RKO (cell line): ENCODE measurements at places on chromosomes 2 and 18.

DNA sequence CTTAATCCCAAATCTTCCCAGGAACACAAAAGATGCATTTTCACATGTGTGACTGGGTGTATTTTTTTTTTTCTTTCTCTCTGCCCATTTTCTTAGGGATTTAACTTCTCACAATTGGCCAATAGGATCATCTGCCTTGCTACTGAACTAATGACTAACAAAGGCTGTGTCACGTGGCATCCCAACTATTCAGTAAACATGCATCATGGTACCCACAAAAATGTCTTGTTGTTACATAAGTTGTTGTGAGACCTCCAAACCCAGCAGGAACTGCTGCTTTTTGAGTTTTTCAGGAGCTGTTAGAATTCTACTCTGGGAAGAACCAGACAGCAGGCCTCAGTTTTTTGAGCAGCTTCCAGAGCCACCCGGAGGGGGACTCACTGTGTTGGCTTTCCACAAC lies 31.9 kb downstream of the GAD1 start:
- DNase-seq, result peak; percentile 65

DNA sequence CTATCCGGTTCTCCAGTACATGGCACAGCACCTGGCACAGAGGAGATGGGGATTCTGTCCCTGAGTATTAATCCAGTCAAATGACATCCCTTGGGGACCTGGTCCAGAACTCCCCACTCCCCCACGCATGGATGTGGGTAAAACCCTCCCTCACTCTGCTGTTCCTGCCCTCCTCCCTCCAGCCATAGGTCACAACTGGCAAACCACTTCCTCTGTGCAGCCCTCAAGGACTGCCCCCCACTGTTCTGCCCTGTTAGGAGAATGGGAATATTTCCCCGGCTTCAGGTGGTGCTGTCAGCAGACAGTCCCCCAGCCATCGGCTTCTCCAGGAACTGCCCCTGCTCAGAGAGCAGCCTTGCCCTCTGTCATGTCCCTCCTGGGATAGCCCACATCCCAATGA lies 1.5 kb upstream of the TFCP2L1 start:
- no peak for DNase-seq

DNA sequence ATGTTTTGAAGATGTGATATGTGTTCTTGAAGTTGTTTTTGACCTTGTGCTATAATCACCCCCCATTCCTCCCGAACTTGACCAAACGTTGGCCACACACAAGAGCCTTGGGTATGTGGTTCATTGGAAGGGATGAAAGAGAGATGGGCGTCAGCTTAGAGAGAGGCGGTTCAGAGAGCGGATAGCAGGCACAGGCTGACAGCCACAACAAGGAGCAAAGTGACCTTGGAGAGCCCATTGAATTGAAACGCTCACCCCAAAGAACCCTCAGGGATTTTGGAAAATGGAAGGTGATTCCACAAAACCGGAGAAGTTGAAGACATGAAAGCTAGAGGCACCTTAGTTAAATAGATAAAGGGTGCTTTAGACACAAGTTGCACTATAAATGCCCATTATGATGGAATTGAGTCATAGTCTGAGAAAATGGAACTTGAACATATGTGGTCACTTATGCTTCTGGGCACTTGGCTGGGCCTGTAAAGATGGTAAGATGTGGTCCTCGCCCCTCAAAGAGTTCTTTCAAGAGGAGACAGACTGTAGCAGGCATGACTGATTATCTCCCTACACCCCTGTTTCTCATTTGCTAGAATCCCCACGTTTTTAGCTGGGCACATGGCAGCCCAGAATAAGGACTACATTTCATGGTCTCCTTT lies 188.5 kb upstream of the HAAO start:
- DNase-seq, result no peak

GRCh38 chr18:7616661-7617060 lies 49.5 kb downstream of the PTPRM start:
- DNase-seq, result no peak

- DNase-seq, result no peak
Observed at GRCh38 chr2:57908736-57909161, 137.9 kb upstream of the VRK2 start.

DNA sequence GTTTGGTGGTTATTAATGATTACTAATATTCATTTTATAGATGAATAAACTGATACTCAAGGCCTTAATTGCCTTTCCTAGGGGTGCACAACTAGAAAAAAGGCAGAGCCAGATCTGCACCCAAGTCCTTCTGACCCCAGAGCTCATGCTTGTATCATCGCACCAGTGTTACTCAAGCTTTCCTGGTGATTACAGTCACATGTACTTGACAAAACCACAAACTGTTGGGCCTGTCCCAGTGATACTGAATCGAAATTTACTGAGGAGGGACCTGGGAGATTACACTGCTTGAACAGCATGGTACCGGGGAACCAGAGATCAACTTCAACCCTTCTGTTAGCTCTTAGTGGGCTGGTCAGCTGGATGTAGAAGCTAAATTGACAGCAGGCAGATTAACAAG lies 33.7 kb downstream of the FASTKD2 start:
- peak; percentile 6 for DNase-seq

DNA sequence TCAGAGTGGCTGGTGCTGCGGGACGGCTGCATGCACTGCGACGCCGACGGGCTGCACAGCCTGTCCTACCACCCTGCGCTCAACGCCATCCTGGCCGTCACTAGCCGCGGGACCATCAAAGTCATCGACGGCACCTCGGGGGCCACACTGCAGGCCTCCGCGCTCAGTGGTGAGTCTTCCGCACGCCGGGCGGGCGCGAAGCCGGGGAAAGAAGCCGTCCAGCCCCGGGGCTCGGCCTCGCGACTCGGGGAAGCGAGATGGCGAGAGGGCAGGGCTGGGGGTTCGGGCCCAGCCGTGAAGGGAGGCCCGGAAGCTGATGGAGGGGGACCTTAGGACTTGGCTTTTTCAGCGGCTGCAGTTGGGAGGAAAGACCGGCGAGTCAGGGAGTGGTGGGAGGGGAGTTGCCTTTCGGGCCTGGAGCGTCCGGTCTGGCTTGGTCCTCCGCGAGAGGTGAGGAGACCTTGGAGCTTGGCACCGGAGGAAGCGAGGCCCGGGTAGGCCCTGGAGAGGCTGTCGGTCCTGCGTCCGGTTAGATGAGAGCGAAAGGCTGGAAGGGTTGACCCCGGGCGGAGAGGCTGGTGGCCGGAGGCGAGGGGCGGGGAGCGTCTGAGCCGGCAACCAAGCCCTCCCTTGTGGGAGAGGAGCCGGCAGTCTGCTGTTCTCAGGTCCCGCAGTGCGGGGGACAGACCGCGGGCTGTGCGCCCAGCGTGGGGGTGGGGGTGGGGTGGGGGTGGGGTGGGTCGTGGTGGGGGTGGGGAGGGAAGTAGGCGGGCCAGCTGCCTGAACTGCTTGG lies 691 bp downstream of the BIRC6 start:
- DNase-seq, result peak; percentile 50

DNA sequence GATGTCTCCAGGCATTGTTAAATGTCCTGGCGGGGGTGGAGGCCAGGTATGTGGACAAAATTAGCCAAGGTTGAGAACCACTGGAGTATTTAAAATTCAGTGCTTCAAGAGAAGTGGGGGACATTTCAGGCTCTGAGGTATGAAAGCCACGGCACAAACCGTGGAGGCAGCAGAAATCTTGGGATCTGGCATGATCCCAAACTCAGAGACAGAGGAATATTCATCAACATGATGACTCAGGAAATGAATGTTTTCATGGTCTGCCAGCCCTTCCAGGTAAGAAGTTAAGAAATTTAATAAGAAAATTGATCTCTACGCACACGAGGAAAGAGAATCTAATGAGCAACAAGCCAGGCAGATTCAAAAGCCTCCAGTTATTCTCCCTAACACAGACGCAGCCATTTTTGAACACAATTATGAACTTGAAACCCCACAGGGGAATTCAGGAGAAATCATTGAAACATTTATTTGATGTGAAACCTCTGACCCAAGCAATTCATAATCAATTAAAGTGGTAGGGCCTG lies 11.3 kb upstream of the GRP start:
- DNase-seq, result no peak

DNA sequence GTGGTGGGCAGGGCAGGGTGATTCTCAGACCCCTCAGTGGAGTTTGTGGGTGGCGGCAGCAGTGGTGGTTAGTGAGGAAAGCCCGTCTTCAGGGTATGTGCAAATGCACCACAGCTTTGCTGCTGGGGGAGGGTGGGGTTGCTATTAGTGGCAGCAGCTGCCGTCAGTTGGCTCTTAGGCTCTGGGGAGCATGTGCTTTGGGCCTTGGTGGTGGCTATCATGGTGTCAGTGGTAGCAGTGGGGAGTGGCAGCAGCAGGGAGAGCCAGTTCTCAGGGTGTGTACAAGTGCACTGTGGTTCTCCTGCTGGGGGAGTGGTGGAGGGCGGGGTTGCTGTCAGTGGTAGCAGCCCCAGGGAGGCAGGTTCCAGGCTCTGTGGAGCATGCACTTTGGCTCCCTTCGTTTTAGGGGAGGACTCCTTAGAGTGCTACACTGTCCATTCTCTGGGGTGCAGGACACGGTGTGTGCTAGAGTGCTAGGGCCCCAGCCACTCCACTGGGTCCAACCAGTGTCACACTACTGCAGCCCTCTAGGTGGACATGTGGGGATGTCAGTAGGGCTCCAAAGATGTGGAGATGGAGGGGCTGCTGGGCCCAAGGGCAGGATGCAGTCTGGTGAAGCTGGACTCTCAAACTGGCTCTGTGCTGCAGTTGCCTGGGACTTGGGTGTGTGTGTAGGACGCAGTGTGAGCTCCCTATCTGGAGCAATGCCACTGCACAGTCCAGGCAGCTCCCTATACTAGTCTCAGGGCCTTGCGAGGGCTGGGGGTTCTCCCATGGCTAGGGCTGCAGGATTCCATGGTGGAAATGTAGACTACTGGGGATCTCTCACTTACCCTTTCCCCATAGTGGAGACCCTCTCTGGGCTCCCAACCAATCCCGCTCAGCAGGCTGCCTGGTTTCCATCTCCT lies 45.3 kb downstream of the ADCYAP1 start:
- DNase-seq, result no peak

GRCh38 chr2:235358981-235359471 lies 134.8 kb upstream of the AGAP1 start:
- peak; percentile 50 for DNase-seq

DNA sequence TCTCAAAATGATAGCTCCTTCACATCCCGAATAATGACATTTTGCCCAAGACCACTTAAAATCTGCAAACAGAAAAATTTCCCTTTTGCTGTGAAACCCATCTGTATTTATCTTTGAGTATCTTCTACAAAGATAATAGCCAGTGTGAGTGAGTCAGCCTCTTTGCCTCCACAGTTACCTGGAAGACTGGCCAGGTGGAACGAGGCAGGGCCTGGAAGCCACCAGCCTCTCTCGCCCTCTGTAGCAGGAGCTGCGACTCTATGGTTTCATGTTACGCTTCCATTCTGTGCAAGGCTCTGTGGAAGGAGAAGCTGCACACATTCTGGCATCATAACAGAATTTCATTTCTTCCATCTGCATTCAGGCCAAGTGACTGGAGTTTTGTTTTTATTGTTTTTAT lies 9.5 kb downstream of the ELP2 start:
- DNase-seq, result no peak
